NCI-H2227 treated with DMSO at 0.1 percent for 48 hours (cell line): ENCODE measurements at places on chromosomes 16 and 17.

- no peak for DNase-seq
Observed at GRCh38 chr17:51853857-51854256, 304.7 kb downstream of the CA10 start.

- DNase-seq, result no peak
Observed at GRCh38 chr17:19331134-19331533, 31.4 kb downstream of the B9D1 start.

DNA sequence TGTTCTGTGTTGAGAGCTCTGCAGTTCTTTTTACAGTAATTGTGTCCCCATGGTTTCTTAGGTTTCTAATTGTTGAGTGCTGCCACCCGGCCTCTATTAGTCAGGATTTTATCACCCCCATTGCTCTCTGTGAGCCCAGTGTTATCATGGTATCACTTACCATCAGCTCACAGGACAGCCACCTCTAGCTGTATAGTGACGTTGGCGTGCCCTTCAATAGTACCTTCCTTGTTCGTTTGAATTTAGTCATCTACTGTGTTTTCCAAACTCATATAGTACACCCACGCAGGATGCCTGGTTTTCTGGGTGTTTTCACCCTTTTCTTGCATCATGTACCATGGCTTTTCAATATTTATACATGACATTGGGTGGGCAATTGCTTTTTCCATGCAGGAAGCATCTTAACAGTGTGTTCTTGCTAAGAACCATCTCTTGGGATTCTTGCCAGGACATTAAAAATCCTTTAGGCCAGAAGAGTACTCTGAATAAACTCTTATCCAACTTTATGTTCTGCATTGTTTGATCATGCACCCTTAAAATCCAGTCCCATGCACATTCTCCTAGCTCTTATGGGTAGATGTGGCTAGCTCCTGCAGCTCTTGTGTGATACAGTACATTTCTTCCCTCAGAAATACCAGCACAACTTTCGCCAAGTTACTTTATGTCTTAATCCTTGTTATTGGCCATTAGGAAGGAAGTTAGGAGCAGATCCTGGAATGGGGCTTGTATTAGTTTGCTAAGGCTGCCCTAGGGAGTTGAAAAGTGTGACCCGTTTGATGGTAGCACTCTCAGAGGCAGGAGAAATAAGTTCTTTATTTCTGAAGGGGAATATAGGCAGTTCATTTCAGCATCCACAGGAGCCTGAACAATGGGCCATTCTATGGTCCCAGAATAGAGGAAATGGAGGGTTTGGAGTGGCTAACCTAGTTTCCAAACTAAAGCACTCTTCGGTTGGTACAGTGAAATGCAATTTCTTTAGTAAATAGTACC lies 11.3 kb upstream of the ABCA10 start:
- DNase-seq, result no peak

- DNase-seq, result no peak
Observed at GRCh38 chr16:57152096-57153093, 33.4 kb downstream of the PSME3IP1 start.

DNA sequence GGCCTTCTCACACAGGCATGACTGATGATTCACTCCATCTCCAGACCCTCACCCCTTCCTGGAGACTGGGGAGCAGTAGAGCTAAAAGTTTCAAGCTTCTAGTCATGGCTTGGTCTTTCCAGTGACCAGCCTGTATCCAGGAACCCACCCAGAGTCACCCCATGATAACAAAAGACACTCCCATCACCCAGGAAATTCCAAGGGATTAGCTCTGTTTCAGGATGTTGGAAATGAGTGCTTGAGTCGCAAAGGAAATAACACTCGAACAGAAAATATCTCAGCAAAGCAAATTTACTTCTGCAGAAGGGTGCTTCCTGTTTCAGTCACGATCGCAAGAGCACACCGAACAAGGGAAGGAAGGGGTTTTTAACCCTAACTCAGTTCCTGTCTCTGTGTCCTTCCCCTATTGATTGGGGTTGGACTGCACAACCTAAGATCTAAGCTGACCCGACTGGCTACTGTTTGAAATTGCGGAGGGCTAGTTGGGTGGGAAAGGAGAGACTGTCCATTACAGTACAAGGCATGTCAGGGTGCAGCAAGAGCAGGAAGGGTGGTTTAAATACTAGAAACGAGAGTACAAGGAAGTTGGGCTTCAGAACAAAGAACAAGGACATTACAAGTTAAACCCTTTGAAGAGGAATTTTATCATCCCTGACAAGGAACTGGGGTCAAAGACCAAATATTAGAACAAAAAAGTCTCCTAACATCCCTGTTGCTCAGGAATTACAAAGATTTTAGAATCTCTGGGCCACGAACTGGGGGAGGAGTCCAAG lies 224.4 kb upstream of the CACNG5 start:
- DNase-seq, result no peak
